ENCODE measurements at places on chromosomes 1 and 21.

GRCh38 chr1:221405146-221405545 lies 336.7 kb downstream of the DUSP10 start:
- DNase-seq: no peak

DNA sequence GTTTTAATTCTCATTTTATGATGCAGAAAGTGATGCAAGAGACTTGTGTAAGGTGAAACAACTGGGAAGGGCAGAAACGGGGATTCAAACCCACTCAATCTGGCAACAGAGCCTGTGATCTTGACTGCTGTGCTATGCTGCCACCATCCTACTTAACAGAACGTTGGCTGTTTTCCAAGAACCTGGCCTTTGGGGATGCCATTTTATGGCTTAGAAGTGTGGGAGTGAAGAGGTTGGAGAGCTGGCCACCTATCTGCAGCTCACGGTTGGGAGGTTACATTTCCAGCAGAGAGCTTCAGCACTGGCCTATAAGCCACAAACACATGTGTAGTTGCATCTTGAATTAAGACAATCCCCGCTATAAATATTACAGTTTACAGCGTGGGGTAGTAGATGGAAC lies 235.3 kb downstream of the PRDM2 start:
- no peak for DNase-seq

GRCh38 chr21:34499116-34499515 lies 12.9 kb downstream of the KCNE1 start:
- no peak for DNase-seq

DNA sequence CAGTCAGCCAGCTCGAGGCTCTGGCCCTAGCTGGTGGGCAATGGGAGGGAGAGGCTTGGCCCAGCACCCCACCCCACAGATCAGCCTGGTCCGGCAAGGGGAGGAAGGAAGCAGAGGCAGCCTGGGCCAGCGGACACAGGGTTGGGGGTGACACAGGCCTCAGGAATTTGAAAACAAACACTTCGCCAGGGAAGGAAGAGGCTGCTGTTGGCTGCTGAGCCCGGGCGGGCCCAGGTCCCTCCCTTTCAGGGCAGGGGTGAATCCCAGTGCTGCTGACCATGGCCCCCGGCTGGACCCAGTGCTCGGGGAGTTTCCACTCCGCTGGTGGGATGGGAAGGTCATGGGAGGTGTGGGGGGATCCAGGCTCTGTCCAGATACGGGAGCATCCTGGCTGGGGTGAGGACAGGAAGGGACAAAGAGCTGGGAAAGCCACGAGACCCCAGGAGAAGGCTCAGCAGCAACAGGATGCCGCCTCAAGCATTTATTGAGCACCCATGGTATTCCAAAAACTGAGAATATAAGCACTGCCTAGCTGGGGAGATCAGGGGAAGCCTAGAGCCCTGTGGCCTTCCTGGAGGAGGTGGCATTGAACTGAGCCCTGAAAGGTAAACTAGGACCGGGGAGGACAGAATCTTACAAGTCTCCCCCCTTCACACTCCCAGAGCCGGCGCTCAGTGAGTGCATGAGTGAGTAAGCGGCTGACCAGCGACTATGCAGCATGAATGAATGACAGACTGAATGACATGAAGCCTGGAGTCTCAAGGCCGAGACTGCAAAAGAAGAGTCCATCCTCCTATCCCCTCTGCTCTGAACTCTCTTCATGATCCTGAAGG lies 26.2 kb upstream of the EPHA2 start:
- no peak for DNase-seq

GRCh38 chr1:212777151-212777550 lies 14.4 kb downstream of the NSL1 start:
- DNase-seq: no peak

DNA sequence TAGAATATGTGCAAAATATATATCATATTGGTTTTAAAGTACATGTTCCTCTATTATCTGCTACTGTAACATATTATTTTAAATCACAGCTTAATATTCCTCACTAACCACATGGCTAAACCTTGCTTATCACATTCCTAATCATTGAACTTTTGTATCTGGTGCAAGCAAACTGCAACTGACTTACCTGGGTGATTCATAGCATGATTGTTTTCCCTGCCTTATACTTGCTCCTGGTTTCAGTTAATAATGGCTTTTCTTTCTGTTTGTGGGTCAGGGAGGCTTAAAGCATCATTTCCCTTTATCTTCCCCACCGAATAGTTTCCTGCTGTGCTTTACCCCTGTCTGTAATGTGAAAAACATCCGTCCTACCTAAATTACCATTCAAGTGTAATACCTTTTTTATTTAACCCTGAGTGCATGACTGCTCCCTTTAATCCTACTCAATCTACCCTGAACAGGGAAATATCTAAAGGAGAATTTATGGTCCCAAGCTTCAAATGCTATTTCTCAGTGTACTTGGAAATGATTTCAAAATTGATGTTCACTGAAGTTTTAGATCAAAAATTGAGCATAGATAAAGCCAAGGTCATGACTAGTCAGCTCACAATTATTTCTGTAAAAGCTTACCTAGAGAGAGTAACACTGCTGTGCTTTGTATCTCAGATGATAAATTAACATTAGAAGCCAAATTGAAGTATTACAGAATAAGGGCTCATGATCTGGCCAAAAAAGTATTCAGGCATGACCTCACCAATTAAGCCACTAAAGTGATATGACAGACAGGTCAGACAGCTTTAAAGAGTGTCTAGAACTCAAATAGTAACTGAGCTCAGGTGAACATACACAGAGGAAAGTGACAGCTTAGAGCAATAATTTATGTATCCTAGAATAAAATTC lies 507.1 kb downstream of the BRINP3 start:
- DNase-seq: no peak
